Activated CD4-positive, alpha-beta T cell treated with anti-CD3 and anti-CD28 coated beads, Interleukin-2, Interleukin-6, amounts not matched to agents 100 ng/mL and 50 ng/mL, durations not matched to agents 16 hours and 8 hours (primary cell): ENCODE measurements at places on chromosomes 13 and 19.
A peak's percentile ranks its signal among the peaks of the same experiment; 100 is the strongest.

- DNase-seq, result no peak
Observed at GRCh38 chr13:97306106-97306505, 84.0 kb downstream of the MBNL2 start.

DNA sequence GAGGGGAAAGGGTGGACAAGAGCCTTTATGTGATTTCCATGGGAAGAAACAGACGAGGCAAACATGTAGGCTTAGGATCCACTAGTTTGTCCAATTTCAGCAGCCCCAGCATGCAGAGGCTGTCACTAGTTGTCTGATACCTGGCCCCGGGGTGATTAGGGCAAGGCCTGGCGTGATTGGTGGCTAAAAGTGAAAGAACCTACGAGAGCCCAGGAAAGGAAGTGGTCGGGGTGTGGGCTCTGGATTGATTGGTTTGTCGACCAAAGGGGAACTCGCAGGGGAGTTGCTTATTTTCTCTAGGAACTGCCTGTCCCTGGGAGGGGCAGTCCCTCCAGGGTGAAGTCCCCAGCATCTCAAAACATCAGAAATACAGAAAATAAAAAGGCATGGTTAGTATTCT, 64.2 kb upstream of the UQCRFS1 start:
- peak; percentile 72 for DNase-seq

DNA sequence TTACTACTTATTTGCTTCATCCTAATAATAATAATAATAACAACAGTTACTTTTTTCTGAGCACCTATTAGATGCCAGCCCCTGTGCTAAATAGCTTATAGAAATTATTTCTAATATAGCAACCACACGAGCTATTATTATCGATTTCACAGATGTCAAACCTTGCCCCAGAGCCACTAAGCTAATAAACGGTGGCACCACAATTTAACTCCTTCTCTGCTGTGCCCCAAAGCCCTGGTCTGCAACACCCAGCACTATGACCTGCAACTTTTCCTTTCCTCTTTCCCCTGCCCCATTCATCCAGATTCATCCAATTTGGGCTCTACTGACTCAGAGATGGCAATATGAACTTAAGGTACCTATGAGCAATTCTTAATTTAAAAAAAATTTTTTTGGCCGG, 6.4 kb downstream of the RFX2 start:
- DNase-seq, result no peak

GRCh38 chr13:23771956-23772355, 117.2 kb downstream of the MIPEP start:
- DNase-seq, result no peak

GRCh38 chr13:113142876-113143275, 15.6 kb upstream of the PROZ start:
- DNase-seq, result no peak

GRCh38 chr19:15812060-15812722, 3.3 kb downstream of the OR10H1 start:
- DNase-seq, result peak; percentile 10
